ENCODE measurements at places on chromosomes 3 and 15.
A peak's percentile ranks its signal among the peaks of the same experiment; 100 is the strongest.

DNA sequence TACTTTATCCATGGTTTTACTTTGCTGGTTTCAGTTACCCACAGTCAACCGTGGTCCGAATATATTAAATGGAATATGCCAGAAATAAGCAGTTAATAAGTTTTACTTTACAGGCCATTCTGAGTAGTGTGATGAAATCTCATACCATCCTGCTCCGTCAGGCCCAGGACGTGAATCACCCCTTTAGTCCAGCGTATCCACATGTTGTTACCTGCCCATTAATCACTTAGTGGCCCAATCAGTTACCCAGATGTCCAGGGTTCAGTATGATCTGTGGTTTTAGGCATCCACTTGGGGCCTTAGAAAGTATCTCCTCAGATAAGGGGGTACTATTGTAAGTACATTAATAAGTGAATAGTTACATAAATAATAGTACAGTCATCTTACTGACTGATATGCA, 88.0 kb downstream of the TTBK2 start:
- DNase-seq: no peak

- peak; percentile 56 for DNase-seq
Measured at GRCh38 chr3:137946356-137946973, 63.5 kb upstream of the CLDN18 start.

DNA sequence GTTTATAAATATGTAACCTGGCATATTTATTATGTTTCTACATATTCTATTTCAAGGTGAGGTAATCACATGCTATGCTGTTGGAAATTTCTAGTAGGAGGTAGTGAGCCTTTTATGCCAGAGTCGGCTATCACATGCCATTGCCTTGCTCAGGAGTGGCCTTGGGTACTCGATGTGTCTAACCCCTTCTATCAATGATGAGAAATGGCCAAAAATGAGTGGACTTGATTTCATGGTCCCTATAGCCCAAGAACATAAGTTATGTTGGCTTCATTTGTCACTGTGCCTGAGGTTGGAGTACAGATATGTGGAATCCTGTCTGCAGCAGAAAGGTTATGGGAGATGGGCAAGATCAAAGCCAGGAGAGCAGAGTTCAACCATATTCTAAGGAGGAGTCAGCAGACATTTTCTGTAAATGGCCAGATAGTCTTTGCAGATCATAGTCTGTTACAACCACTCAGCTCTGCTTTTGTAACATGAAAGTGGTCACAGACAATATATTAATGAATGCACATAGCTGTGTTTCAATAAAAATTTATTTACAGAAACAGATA, 554.4 kb downstream of the PDCD6IP start:
- DNase-seq: no peak

- no peak for DNase-seq
Measured at GRCh38 chr15:41564960-41565502, 6.0 kb downstream of the TYRO3 start.

DNA sequence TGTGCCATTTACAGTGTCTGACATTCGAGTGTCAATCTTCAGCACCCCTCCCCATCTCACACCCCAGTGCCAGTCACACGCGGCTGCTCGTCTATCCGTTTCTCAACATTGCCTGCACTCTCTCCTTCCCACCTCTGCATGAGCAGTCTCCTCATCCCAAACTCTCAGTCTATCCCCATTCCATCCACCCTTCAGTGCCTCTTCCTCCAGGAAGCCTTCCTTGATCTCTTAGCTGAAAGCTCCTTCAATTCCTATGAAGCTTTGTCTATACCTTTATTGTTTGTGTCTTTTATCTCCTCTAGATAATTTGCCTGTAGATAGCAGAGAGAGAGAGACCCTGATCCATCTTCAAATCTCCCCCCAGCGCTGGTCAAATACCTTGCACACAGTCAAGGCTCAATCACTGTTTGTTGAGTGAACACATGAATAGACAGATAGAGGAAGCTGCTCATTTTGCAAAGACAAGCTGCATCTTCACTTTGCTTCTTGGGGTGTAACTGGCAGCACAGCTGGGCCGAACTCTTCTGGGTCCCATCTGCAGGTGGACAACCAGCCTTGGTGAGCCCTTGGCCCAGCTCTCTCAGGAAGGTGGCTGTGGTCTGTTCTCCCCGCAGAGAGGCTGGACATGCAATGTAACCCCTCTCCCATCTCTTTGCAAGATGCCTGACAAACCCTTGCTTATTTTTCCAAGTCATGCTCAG, 52.8 kb downstream of the ITGA11 start:
- DNase-seq: no peak

DNA sequence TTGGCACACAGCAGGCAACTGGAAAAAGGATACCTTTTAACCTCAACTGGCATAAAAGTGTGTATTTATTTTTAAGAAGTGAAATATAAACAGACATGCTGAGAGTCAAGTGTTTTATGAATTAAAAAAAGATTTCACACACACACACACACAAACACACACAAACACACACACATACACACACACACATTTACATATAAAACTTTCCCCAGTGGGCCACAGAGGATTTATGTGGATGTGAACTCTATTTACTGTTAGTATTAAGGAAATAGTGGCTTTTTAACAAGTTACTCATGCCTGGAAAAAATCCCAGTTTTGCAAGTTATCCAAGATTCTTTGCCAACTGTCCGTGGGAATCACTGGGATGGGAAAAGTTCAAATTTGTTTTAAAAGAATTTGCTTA, 725.9 kb upstream of the NR2F2 start:
- DNase-seq: no peak

DNA sequence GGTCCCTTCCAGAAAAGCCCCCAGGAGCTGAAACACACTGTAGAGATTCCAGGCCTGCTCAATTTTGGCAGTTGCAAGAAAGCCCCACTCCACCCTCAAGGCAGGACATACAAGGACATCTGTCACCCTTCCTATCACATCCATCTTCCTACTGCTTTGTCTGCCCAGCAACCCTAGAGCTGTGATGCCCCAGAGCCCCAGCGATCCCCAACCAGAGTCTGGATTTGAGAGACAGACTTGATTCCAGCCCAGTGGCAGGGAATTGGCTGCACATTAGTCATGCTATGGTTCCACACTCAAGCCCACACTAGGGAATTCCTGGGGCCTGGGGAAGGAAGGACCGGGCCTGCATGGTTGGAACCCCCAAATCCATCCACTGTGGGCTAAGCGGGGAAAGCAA, 56.8 kb downstream of the ATP2B2 start:
- no peak for DNase-seq

GRCh38 chr3:64548200-64548889, 139.5 kb downstream of the ADAMTS9 start:
- DNase-seq: no peak

GRCh38 chr15:59948924-59949613, 55.0 kb upstream of the FOXB1 start:
- DNase-seq: no peak

DNA sequence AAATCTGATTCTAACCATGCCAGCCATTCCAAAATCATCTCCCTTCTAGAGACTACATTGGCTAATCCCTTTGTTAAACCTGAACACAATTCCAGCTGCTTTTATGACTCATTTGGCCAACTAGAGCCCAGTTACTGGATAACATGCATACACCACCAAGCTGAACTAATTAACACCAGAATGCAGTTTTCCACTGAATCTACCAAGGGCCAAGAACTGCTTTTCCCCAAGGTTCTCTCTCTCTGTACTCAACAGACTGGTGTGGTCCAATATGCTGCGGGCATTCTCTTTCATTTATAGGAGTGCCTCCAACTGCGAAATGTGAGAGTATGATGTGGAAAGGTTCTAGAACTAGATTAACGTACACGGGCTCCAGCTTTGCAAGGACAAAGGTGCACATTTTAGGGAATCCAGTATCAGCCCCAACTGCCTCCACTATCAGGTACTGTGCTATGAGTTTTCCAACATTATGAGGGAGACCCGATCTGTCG, 1.5 kb downstream of the CHSY1 start:
- no peak for DNase-seq
